Central memory CD8-positive, alpha-beta T cell (primary cell): ENCODE measurements at places on chromosomes 2 and 18.

DNA sequence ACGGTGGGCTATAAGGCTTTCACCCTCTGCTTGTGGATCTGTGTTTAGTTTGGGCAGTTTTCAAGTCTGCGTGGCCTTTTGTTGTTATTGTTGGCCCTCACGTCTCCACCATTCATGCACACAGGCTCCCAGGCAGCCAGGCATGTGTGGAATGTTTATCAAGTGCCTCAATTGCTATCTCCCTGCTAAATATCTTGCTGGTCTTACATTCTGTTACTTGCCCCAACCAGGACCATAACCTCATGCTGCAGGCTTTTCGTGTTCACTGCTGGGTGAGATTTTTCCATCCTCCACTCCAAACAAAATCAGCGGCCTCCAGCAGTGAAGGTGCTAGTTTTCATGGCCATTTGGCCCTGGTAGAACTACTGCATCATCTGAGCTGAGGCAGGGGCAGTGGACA lies 63.0 kb upstream of the DSC1 start:
- DNase-seq: no peak

DNA sequence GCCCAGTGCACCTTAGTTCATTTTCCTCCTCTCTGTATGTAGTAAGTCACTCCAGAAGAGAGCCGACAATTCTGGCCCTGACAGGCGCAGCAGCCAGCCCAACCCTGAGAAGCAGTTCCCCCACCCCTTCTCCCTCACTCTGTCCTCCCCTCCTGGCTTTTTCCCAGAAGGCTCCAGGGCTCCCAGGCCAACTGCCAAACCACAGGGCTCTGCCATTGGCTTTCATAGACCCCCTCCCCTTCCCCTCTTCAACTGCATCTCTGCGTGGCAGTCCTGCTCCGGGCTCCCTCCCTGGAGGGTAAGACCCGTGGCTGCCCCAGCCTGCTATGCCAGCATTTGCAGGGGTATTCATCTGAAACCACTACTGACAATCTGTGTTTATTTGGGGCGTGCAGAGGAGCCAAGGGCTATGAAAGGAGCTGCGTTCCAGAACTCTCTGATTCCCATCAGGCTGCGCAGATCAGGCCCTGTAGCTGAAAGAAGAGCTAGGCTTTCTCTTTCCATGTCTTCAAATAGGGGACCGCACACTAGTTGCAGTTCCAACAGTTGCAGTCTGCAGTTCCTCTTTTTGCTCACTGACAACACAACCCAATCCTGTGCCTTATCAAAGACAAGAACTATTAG lies 388.6 kb upstream of the TNP1 start:
- no peak for DNase-seq

DNA sequence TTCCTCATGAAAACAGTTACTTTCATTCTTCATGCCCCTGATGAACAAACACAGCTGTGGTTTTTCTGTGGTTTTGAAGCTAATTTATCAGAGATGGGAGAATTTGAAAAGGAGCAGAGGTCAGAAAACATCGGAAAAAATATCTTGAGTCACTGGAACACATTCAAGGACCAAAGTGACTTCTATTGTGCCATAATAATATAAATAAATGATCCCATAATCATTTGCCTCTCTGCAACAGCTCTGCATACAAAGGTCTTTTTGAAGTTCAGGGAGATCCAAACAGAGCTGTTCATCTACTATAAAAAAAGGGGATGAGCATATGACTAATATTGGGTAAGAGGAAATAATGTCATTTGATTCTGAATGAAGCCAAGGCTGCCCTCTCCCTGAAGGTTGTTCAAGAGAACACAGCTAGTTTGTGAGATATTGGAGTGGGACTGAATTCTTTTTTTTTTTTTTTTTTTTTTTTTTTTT lies 201.3 kb upstream of the GALNT5 start:
- DNase-seq: no peak

GRCh38 chr18:37343542-37343851 lies 222.1 kb downstream of the CELF4 start:
- no peak for DNase-seq

DNA sequence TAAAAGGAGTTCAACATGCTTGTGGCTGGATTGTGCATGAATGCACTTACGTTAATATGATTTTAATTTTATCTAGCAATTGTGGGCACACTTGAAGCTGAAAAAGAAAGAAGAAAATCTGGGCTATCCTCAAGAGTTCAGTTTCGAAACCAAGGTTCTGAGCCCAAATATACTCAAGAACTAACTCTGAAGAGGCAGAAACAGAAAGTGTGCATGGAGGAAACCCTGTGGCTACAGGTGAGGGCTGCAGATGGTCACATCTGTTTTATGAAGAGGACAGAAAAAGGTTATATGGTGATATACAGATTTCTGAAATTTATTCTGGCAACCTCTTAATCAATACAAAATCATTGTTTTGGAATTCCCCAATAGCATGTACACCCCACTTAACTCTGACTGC lies 57.3 kb downstream of the ITGA6 start:
- no peak for DNase-seq

- no peak for DNase-seq
Observed at GRCh38 chr2:28713577-28714298, 37.9 kb upstream of the PPP1CB start.

- no peak for DNase-seq
Observed at GRCh38 chr18:49949951-49950395, 136.6 kb upstream of the ACAA2 start.

DNA sequence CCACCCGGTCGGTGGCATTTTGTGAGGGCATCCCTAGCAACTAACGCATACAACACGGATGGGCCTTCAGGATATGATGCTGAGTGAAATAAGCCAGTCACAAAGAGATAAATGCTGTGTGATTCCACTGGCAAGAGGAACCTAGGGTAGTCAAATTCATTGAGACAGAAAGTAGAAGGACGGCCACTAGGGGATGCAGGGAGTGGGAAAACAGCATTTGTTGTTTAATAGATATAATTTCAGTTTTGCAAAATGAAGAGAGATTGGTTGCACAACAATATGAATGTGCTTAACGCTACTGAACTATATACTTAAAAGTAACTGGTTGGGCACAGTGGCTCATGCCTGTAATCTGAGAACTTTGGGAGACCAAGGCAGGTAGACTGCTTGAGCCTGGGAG lies 112.9 kb downstream of the AFF3 start:
- DNase-seq: no peak

DNA sequence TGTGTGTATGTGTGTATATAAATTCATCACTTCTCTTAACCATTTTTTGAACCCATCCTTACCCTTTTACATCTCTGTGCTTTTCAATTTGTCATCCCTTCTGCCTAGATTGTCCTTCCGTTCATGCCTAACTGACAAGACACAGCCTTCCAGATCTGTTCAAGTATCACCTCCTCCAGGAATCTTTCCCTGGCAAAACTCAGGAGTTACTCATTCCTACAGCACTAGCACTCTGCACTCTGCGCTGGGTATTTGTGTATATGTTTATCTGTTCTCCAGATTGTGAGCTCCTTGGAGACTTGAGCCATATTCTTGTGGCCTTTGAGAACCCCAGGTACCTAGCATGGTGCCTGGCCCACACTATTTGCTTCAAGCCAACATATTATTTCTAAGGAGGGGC lies 26.8 kb upstream of the ASXL2 start:
- no peak for DNase-seq

- DNase-seq: no peak
Observed at GRCh38 chr2:10012963-10013461, 30.3 kb upstream of the KLF11 start.

- DNase-seq: no peak
Observed at GRCh38 chr2:29586919-29587318, 334.5 kb downstream of the ALK start.

DNA sequence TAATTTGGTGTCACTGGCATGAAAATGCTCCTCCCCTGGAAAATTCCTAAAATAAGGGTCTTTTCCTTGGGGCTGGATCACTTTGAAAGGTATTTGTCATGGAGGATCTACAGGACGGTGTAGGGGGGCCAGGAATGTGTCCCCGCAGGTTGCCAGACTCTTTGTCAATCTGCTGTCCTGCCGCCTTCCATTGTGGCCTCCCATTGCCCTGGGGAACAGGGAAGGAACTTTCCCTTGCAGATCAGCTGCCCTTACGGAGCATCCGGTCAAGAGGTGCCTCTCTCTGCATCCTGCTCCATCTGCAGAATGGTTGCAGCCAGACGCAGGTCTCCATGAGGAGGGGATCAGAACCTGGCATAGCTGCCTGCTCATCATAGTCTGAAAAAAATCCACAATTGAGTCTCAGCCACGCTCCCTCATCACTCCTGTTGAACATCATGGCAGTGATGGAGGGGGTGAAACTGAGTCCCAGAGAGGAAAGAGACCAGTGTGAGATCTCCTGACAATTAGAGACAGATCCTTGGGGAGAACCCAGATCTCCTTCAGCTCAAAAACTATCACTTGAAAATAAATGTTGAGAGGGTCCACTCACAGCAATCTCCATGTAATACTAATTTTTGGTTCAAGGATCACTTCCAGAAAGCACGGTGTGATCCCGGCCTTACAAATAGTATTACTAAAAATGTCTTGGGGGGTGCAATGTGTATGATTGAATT lies 244.8 kb downstream of the MYCN start:
- no peak for DNase-seq

- no peak for DNase-seq
Observed at GRCh38 chr2:200728630-200729029, 83.1 kb upstream of the BZW1 start.

- DNase-seq: no peak
Observed at GRCh38 chr2:66814916-66815315, 380.0 kb downstream of the MEIS1 start.

DNA sequence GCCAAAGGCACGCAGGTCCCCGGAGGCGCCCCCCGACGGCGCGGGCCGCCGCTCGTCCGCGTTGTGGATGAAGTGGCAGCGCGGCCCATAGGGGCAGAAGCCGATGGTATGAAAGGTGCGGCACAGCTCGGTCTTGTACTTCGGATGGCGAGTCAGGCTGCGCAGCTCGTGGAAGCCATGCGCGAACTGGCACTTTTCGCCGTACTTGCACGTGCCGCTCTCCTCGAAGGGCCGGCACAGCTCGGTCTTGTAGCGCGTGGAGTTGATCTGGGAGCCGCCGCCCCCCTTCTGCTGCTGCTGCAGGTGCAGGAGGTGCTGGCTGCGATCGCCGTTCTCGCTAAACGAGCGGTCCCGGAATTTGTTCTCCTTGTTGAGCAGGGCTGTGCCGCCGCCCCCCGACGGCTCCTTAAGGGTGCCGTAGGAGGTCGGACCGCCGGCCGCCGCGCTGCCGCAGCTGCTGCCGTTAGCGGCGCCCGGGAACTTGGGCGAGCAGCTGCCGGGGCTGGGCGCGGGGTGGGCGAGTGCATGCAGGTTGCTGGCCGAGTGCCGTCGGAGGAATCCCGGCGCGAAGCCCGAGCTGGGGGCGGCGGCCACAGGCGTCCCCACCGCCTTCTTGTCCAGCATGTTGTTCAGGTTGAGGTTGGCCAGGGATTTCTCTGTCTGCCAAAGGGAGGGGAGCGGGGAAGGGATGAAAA lies 1.2 kb downstream of the ZFP36L2 start:
- peak; percentile 66 for DNase-seq

DNA sequence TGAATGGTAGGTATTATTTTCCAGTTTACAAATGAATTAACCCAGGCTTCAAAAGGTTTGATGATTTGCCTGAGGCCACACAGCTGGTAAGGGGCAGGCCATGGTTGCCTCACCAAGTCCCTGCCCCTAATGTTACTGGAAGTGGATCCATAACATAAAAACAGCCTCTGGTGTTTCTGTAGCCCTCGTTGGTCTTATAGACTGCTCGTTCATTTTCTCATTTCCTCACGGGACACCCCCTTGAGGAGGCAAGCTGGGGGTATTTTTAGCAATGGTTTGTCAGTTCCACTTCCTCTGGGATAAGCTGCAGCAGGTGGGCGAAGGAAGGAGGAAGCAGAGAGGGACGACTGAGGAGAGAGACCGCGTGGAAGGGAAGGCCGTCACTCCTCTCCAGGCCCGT lies 32.9 kb upstream of the NDUFV2 start:
- DNase-seq: no peak

DNA sequence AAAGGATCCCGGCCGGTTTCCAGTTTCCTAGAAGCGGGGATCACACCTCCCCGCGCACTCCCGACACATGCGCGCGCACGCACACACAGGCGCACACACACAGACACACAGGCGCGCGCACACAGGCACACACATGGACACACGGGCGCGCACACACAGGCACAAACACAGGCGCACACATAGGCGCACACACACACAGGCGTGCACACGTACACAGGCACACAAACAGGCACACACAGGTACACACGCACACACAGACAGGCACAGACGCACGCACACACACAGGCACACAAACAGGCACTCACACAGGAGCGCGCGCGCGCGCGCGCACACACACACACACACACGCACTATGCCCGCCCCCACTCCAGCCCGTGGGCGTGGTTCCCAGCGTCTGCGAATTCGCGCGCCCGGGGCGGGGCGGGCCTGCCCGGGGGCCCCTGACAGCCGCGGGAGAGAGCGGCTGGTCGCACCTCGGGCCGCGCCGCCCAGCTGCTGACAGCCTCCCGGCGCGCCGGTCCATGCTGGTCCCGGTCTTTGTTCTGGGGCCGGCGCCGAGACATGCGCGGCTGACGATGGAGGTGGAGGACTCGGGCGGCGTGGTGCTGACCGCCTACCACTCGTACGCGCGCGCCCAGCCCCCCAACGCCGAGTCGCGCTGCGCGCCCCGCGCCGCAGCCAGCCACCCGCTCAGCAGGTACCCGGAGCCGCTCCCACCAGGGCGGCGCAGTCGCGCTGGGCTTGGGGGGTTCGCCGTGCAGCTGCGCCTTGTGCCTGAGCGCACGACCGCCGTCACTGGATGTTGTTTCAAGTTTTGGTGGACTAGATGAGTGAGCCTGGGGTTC lies at the start of gene ARHGAP28:
Gene ARHGAP28, plus strand, starts transcription at position 470 of the 845 bp plus-strand sequence. Its CDS starts 106 bp downstream, at position 576.
- DNase-seq: no peak

- peak; percentile 24 for DNase-seq
Observed at GRCh38 chr18:77622009-77622692, 372.5 kb downstream of the GALR1 start.

GRCh38 chr2:225662101-225662500 lies 262.6 kb downstream of the NYAP2 start:
- no peak for DNase-seq
